Brain (organoid and tissue), 16 donors: ENCODE measurements at places on chromosomes 1 and 21.

DNA sequence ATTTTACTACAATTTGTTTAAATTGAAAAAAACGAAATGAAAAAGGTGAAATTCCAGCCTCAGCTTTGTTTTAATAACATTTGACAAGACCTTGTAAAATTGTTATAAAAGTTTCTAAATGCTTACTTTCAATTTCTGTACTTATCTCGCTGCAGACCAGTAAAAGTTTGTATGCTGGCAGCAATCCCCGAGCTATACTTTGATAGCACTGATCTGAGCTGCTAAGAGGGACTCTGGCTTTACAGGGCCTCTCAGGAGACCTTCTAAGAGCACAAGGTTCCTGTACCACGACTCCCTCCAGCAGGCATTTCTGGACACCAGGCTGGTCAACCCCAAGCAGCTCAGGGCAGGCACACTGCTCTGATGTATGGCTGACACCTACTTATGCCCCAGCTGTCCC lies 13.1 kb downstream of the STMN1 start:
- no peak for DNase-seq

- no peak for DNase-seq
These were observed 4.4 kb downstream of the SLC19A1 start for GRCh38 chr21:45537746-45538291.

GRCh38 chr1:111142356-111142975 lies 2.4 kb downstream of the CEPT1 start:
- DNase-seq = no peak

GRCh38 chr21:35231090-35231489 lies 182.0 kb upstream of the RUNX1 start:
- DNase-seq = no peak

DNA sequence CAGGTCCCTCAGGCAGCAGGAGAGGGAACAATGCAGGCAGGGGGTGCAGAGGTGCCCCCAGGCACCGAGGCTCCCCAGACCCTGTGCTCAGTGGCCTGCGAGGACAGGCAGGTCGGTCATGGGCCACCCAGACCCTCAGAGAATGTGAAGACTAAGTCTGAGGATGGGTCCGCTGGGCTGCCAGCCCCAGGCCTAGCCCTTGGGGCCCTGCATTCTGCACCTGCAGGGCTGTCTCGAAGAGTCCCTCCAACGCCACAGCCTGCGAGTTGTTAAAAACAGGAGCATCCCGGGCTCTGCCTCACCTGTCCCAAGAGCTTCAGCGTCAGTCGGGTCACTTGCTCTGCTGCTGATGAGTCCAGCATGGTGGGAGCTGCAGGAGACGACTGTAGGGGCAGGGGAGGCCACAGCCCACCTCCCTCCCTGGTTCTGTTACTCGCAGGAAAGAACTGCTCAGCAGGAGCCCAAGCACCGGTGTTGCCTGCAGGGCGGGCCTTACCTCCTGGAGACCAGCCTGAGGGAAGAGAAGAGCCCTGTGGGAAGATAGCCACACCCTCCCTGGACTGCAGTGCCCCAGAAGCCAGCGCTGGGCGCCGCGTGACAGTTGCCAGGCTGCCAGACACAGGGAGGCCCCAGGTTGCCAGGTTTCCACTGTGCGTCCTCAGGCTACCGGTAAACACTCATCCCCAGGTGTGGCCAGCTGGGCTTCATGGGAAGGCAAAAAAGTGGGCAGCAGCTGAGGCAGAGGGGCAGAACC lies 5.8 kb downstream of the C21orf58 start:
- DNase-seq = no peak

GRCh38 chr1:24888061-24888970 lies 41.8 kb downstream of the RUNX3 start:
- no peak for DNase-seq
